ENCODE measurements at places on chromosomes 5 and 9.

- no peak for DNase-seq
Observed at GRCh38 chr5:16695779-16696178, 79.0 kb upstream of the RETREG1 start.

- no peak for DNase-seq
Observed at GRCh38 chr9:115988701-115989100, 164.9 kb upstream of the PAPPA start.

DNA sequence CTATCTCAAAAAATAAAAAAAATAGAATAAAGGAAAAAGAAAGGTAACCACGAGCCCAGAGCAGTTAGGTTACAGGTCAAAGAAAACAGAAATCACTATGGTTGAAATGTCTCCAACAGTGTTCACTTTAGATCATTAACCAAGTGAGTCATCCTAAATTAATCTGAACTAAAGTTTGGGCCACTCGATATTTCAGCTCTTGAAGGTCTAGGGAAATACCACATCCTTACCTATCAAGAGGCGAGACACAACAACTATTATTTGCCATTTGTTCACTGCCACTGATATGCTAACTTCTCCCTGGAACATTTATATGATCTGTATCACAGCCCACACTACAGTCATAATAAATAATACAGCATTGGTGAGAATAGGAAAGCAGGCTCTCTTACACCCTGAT, 111.3 kb upstream of the NR5A1 start:
- no peak for DNase-seq

GRCh38 chr5:124654418-124654817, 92.0 kb downstream of the ZNF608 start:
- no peak for DNase-seq

GRCh38 chr9:132169672-132170392, 8.0 kb downstream of the NTNG2 start:
- peak; percentile 48 for DNase-seq
